ENCODE measurements at places on chromosomes 16 and 17.

- DNase-seq, result no peak
Measured at GRCh38 chr17:66518677-66519076, 216.3 kb downstream of the PRKCA start.

- no peak for DNase-seq
Measured at GRCh38 chr16:31085411-31085810, 3.3 kb downstream of the PRSS53 start.

- no peak for DNase-seq
Measured at GRCh38 chr16:26365161-26365940, 673.6 kb downstream of the HS3ST4 start.

- no peak for DNase-seq
Measured at GRCh38 chr17:63558441-63558840, 8.2 kb downstream of the DCAF7 start.

- no peak for DNase-seq
Measured at GRCh38 chr16:65480281-65481091, 358.6 kb upstream of the CDH11 start.

DNA sequence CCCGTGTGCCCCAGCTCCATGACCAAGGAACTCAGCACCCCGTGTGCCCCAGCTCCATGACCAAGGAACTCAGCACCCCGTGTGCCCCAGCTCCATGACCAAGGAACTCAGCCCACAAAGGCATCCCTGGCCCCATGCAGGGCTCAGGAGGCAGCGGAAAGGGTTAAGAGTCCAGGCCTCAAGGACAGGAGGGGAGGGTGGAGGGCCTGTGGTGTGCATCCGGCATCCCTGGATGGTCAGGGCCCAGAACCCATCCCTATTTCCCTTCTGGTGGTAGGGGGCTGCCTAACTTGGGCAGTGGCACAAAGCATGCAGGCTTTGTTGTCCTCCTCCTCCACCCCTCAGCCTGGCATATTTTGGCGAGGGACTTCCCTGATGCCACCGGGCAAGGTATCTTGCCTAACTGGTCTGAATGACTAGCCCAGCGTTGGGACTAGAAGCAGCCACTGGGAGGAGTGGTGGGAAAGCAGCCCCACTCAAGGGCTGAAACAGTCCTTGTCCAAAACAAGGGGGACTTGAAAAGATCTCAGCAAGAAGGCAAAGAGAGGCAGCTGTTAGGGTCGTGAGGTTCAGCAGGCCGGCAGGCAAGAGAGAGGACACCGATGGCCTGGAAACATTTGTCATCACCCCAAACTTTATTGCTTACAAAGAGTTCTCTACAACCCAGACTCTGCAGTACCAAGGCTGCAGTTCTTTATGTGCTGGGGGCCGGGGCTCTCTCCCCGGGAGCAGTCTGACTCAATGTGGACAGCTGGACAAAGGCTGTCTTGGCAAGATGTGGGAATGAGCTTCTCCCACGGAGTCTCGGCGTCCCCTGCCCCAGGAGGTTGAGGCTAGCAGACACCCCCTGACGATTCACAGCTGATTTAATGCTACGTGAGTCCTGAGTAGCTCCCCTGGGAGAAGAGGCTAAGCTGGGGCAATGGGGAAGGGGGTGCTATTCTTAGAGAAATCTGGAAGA lies 902 bp upstream of the SPATA32 start:
- no peak for DNase-seq

- DNase-seq, result no peak
Measured at GRCh38 chr16:31486045-31486444, 3.1 kb downstream of the SLC5A2 start.

DNA sequence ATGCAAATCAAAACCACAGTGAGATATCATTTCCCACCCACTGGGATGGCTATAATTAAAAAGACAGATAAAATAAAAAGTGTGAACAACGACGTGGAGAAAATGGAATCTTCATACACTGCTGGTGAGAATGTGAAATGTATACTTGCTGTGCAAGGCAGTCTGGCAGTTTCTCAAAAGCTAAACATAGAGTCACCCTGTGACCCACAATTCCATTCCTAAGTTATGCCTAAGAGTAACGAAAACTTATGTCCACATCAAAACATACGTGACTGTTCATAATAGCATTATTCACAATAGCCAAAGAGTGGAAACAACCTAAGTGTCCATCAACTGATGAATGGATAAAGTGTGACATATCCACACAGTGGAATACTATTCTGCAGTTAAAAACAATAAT lies 38.1 kb upstream of the VPS4A start:
- DNase-seq, result no peak

DNA sequence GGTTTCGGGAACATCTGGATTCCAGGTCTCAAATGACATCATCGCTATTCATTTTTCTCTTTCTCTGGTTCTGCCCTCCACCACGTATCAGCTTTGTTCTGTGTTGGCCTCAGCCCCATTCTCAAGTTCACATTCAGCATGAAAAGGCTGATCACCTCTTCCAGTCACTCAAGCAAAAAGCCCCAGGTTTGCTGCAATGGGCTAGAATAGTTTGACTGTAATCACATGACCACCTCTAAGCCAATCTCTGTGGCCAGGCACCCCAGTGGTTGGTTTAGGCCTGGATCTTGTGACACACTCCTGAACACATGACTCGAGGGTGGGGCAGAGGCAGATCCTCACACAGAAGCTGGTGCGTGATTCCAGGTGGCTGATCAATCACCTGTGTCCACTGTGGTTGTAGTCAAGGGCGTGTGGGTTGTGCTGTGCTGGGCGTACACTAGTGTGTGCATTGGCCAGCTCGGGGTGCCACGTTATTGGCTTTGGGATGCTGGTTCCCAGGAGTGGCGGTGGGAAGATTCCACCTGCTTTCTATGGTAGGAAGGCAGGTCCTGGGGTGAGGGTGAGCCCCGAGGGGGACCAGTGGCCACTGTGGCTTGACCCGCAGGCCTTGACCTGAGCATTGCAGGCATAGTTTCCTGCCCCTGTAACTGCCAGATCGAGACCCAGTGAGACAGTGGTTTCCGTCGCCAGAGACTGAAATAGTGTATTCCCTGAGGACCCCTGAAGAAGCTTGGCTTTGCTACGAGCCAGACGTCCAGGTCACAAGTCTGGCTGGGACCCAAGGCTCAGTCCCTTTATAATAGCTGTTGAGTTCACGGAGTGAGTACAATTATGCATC lies 12.0 kb downstream of the EEF2K start:
- DNase-seq, result no peak

GRCh38 chr17:64077379-64077778 lies 52.6 kb downstream of the ERN1 start:
- no peak for DNase-seq

DNA sequence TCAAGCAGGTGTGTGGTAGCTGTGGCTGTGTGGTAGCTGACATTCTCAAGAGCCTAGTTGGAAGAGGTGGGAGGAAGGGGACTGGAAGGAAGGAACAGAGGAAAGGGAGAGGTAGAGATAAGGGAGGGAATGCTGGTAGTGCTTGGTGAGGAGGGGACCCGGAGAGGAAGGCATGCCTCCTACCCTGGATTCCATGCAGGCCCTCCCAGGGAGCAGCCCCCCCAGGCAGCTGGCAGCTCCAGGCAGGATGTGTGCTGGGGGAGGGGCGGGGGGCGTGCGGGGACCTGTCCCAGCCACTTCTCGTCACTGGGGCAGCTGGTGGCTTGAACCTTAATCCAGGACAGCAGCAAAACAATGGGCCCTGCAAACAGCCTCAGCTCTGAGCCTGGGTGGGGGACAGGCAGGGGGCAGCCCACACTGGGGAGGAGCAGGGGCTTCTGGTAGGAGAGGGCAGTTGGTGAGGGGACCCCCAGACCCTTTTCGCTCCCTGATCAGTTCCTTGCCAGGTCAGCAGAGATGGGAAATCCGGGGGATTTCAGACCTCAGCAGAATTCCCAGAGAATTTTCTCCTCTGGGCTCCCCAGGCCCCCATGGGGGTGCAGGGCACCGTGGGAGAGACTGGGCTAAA lies 27.1 kb downstream of the ARHGAP23 start:
- no peak for DNase-seq

DNA sequence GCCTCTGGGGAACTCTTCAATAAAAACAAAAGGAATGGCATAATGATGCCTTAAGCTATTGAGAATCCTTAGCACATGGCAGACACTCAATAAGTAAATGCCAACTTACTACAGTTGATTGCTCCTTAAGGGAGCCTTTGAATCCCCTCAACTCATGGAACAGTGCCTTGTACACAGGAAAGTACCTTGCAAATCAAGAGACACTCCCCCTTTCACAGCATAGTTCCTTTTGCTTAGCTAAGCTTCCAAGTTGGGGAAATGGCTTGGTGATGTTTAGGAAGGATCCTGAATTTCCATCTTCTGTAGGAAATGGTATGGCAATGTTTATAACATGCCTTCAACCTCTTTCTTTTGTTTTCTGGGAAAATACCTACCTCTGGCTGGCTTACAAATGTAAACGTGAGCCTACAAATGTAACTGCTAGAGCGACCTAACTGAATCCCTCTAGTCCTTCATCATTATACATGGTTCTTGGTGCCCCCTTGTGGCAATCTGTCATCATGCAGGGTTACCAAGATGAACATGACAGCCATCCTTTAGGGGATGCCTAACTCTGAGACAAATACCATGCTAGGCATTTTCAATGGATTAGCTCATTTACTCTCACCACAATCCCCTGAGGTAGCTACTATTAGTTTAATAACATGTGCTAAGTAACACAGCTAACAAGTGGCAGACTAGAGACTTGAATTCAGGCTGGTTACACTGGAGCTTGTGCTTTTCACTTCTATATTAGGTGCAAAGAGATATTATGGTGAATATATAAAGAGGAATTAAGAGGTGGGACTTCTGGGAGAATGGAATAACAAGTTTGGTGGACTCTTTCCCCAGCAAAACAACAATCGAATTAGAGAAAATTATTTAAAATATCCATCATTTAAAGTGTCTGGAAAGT lies 65.0 kb downstream of the MMD start:
- DNase-seq, result peak; percentile 49

DNA sequence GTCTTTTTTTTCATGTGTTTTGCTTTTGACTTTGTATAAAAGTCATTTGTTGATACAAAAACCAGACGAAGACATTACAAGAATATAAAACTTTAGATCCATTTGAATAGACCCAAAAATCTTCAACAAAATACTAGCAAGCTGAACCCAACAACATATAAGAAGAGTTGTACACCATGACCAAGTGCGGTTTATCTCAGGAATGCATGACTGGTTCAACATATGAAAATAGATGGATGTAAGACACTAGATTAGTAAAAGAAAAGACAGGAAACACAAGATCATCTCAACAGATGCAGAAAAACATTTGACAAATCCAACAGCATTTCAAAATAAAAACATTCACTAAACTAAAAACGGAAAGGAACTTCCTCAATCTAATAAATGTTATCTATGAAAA lies 69.0 kb downstream of the TBC1D16 start:
- no peak for DNase-seq

DNA sequence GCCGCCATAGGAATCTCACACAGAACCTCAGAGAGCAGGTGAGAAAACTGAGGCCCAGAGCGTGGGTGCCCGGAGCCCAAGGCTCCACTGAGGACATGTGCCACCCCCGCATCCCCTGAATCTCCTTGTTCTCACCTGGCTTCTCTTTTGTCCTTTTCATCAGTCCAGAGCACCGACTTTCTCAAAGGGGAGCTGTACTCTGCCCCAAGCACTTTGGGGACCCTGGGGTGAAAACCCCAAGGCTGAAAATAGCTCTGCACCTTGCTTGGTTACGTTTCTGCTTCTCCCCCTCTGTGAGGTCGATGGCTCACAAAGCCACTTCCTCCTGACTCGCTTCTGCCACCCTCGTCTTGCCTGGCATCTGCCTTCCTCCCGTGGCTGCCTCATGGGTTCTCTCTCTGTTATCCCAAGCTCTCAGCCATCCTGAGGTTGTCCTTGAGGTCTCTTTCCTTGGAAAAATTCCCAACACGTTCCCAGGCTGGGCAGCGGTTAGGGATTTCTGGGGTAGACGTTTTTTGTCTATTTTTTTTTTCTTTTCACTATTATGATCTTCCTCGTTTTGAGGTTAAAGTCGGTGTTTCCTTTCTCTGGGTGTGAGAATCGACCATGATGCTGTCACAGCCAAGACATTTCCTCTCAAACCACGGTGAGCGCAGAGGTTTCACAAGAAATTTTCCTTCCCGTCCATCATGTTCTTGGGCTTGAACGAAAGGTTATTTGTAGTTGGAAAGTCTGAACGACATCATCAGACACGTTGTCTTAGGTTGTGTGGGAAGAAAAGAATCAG lies 37.2 kb downstream of the IRF8 start:
- peak; percentile 45 for DNase-seq

DNA sequence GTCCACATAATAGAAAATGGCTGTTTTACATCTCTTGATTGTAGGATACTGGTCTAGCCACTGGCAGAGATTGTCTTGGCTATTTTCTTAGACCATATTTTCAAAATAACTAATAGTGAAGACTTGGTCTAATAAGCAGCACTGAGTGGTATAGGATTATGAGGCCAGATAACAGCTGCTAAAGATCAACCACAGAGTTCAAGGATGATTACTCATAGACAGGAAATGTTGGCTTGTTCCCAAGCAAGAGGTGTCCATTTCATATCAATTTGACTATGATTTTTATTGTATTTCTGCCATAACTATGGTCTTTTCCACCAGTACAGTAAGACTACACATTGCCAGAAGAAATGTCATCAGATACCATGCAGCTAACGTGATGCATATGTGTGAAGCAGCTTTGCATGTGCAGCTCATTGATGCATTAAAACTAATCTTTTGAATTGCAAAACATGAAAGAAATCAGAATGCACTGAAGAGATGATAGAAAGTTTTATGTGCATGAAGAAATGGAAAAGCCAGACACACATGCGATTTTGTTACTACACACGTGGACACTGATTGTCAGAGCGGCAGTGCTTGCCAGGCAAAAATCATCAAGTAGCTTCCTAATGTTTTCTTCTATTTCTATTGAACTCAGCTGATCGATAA lies 693.3 kb downstream of the CDH11 start:
- no peak for DNase-seq

- no peak for DNase-seq
Measured at GRCh38 chr16:70746040-70746707, 54.8 kb downstream of the VAC14 start.

GRCh38 chr16:85096921-85097320 lies 15.4 kb downstream of the CIBAR2 start:
- DNase-seq, result no peak

GRCh38 chr16:11198828-11199227 lies 57.2 kb downstream of the SOCS1 start:
- DNase-seq, result no peak

Data from stimulated activated CD8-positive, alpha-beta memory T cell treated with anti-CD3 and anti-CD28 coated beads, Interleukin-4, amount 100 ng/mL, for 1 hour (primary cell).